ENCODE measurements at places on chromosomes 2 and 18.
A peak's percentile ranks its signal among the peaks of the same experiment; 100 is the strongest.

- DNase-seq = peak; percentile 78
Observed at GRCh38 chr2:240452462-240453256, 17.2 kb downstream of the GPC1 start.

DNA sequence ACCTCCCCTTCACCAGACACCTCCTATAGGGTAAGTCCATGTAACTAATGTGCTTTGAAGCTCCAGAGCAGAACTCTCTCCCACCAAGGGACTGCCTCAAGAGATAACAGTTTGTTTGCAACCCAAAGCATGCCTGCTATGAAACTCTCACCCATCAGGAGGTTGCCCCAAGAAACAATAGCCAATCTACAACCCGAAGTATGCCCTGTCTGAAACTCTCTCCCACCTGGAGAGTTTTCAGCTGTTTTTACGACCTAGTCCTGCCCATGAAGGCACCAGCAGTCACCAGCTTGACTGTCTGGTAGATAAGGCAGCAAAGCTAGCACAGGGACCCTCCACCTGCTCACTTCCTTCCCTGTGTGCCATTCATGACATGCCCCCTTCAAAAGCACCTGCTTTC, 533.9 kb upstream of the CRIM1 start:
- no peak for DNase-seq

DNA sequence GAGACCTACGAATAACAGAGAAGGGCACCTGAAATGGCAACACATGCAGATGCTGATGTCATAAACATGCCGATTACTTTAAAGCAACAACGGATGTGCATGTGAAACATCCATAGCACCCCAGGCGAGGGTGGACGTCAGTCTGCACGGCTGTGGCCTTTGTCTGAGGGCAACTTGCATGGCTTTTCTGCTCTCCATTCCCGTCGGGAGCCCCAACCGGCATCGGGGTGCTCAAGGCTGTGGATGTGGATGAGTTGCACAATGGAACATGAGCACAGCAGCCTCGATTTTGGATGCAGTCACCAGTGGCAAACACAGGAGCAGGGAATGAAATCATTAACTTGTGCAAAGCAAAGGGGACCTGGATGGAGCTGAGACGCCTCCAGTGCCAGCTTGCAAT, 298.2 kb upstream of the SALL3 start:
- DNase-seq = no peak

GRCh38 chr2:160427629-160428404, 65.8 kb downstream of the RBMS1 start:
- peak; percentile 72 for DNase-seq

- DNase-seq = no peak
Observed at GRCh38 chr18:28398471-28398870, 221.5 kb upstream of the CDH2 start.

- DNase-seq = no peak
Observed at GRCh38 chr2:85861180-85861579, 27.6 kb downstream of the ST3GAL5 start.

- DNase-seq = peak; percentile 92
Observed at GRCh38 chr2:130372055-130372832, 16.4 kb downstream of the PTPN18 start.

- DNase-seq = no peak
Observed at GRCh38 chr2:181760521-181760920, 80.2 kb upstream of the NEUROD1 start.

DNA sequence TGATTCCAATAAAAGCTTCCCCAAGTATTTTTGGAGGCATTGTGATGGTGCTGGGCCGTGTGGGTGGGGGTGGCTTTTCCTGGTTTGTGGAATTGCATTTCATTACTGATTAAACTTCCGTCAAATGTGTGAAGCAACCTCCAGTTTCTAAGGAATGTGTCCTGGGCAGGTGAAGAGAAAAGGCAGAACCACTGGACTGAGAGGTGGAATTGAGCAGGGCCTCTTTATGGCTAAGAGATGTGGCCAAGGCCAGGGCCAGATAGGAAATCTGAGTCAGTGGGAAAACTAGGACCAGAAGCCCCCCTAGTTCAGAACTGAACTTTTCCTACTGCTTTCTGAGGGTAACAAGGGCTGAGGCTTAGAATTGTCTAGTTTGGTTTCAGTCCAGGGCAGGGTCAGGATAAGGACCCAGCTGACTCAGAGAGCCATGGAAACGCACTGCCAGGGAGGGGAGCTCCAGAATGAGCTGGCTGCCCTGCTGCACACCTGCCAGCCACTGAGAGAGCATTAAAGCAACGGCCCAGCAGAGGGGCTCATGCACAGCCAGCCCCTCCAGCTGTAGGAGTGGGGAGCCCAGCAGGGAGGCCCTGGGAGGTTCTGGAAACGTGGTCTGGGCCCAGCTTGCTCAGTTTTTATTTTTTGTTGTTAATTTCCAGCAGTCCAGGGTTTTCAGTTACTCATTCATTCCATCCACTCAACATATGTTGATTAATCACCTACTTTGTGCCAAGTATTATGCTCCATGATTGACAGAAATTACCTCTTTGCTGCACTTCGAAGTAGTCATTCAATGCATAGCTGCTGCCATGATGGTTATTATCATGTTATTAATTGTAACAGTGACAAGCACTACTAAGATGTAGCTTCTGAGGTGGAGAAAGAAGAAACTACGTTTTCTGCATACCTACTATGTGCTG, 156.1 kb downstream of the MSH2 start:
- DNase-seq = no peak

GRCh38 chr2:54574860-54575247, 118.7 kb downstream of the SPTBN1 start:
- no peak for DNase-seq

GRCh38 chr2:190468814-190469569, 60.8 kb downstream of the MFSD6 start:
- DNase-seq = peak; percentile 92

GRCh38 chr2:188340257-188340656, 48.6 kb downstream of the GULP1 start:
- no peak for DNase-seq

GRCh38 chr18:49052891-49053644, 102.3 kb upstream of the SMAD7 start:
- no peak for DNase-seq

DNA sequence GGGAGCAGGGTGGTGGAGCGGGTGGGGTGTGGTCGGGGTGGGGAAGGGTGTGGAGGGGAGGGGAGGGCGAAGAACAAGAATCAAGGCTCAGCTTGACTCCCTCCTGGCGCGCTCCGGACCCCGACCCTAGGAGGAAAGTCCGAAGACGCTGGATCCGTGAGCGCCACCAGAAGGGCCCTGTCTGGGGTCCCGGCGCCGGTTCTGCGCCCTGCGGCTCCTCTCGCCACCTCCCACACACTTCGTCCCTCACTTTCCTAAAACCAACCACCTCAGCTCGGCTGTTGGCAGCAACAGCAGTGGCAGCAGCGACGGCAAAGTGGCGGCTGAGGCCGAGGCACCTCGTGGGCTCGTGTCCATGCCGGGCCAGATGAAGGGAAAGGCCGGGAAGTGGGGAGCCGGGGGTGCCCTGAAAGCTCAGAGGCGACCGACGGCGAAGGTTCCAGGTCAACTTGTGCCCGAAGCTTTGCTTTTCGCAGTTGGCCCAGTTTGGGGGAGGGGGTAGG, 2.1 kb downstream of the KLHL14 start:
- DNase-seq = no peak

DNA sequence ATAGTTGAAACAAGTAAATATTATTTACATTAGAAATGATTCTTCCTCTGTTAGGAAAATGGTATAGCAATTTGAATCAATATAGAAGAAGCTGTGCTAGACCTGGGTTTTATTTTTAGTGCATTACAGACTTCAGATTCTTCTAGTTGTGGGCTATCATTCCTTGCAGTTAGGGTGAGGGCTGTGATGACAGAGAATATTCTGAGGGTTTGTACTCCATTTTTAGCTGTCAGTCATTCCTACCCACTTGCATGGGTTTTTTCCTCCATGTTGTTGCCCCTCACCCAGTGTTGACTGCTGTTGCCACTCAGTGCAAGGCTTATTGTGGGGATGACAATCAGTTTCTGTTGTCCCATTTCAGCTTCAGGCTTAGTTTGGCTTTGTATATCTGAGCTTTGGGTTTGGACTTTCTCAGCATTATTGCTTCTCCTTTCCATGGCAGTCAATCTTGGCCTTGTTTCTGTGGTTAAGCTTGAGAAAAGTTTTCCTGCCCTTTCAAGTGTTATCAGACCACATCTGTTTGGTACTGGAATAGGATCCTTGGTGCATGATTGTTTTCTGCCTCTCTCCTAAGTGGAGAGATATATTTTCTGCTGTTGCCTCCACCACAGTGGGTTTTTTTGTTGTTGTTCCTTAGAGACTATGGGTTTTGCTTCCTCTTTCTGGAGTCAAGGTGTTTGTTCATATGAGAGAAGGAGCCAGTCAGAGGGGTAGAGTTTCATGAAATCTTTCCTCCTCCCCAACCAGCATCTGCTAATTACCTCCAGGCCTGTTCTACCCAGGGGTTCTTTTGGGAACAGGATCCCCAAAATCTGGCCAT, 312.7 kb upstream of the CWC22 start:
- no peak for DNase-seq

DNA sequence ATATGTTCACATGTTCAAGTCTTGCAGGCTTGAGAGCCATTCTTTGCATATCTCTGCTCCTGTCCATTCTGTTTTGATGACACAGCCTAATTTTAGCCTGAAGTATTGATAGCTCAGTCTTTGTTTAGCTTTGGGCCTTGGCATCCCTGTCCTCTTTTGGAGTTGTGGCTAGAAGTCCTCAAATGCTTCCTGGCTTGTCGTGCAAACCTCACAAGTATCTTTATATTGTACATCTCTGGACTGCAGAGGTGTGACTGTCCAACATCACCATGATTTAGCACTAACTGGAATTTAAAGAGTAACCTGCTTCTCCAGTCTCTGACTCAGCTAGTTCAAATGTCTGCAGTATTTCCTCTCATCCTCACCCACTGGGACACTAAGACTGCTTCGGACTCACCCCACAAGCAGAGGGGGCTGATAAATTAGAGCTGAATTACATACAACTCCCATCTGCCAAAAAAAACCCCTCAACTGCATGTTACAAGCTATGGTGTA, 11.7 kb downstream of the PFN4 start:
- no peak for DNase-seq

DNA sequence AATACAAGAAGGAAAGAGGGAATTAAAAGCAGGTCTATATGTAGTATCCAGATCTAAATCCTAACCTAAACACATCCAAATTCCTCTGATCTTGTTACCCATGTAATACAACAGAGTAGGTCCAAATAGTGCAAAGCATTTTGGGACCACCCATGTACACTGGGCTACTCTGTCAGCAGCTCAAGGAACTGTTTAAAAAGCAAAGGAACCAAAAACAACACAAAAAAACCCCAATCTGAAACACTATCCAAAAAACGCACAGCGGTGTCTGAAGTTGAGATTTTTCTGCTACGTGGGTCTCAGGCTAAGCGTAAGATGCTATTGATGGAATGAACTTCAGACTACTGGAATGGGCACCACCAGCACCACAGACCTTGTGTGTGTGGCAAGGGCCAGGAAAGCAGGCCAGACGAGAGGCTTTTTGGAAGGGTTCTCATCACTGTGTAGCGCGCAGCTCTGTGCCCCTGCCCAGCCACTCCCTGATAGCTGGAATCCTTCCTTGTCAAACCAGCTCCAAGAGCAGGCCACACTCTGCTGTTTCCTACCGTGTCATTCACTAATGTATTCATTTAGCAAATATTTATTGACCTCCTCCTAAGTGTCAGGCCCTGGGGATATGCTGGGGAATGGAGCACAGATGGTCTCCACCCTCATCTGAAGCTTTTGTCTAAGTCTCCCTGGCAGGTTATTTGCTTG, 101.4 kb downstream of the COLEC12 start:
- peak; percentile 52 for DNase-seq

DNA sequence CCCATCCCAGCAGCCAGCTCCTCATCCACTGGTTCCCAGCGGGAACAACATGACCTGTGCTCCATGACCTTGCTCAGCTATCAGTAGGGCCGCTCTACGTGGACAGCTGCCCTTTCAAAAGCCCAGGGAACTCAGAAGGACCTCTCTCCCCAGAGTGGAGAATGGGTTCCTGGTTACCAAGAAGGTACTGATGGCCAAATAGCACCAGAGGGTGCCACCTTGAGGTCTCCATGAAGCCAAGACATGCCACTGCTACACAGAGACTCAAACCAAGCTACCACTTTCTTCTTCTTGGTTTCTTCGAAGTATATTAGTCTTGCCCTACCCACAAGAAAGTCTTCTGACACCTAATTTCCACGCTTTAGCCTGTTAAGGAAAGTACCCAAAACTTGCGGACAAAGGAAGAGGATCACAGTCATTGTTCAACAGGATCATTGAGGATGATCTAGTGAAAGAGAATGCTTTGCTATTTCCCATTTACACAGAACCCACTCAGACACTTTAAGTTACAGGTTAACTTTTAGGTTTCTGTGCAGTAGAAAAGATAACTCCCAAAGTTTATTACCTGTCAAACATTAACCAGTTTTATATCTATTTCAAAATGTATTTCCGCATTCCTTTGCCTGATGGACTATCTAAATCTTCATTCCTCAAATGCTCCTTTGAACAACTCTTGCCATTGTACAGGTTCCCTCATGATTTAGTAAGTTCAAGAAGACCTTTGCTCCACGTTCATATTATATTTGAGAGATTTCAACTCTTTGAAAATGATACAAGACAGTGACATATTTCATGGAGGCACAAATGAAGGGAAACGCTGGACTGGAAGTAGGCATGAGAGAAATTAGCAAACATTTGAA, 102.2 kb downstream of the ALPK2 start:
- no peak for DNase-seq

DNA sequence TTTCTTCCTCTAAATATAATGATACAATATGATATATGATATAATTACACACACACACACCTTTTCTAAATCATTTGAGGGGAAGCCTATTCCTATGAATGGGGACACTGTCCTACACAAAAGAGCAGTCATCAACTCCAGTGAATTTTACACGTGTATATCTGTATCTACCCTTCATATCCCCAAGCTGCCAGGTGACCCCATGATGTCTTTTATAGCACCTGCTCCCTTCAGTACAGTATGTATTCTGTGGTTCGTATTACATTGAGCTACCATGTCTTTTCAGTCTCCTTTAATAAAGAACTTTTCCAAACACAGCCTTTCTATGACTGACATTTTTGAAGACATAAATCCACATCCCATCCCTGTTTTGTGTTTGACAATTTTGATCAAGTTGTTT, 19.0 kb downstream of the TBC1D8 start:
- DNase-seq = no peak

DNA sequence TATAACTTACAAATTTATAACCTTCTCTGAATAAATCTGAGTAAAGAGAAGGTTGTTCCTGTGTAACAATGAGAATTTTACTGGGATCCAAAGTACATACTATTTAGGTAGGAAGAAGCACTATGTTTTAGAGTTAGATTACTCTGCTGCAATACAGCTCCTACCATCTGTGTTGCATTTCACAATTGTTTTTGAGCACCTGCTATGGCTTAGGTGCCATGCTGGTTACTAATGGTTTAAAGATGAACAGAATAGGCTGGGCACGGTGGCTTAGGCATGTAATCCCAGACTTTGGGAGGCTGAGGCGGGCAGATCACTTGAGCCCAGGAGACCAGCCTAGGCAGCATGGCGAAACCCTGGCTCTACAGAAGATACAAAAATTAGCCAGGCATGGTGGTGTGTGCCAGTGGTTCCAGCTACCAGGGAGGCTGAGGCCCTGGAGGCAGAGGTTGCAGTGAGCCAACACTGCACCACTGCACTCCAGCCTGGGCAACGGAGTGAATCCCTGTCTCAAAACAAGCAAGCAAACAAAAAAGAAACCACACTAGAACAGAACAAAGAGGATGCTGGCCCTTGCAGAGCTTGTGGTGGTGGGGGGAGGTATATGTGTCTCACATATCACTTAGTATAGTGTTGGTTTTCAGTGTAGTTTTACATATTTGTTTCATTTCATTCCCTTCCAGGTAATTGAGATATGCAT, 56.7 kb downstream of the SPTBN1 start:
- no peak for DNase-seq
